Stimulated activated CD8-positive, alpha-beta memory T cell treated with anti-CD3 and anti-CD28 coated beads, Interleukin-2, amount 100 ng/mL, for 1 hour (primary cell): ENCODE measurements at places on chromosomes 13 and 19.

GRCh38 chr13:70630247-70630646, 522.0 kb upstream of the KLHL1 start:
- no peak for DNase-seq

DNA sequence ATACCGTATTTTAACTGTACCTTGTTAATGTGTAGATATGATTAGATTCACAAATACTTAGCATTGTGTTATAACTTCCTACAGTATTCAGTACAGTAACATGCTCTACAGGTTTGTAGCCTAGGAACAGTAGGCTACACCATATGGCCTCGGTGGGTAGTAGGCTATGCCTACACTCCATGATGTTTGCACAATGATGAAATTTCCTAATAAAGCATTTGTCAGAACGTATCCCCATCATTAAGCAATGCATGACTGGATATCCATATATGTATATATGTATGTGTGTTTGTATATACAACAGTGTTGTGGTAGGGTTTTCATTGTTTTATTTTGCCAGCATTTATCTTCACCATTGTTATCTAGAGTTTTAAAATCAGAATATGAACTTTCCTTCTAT, 119.4 kb downstream of the SLC7A1 start:
- DNase-seq, result no peak

DNA sequence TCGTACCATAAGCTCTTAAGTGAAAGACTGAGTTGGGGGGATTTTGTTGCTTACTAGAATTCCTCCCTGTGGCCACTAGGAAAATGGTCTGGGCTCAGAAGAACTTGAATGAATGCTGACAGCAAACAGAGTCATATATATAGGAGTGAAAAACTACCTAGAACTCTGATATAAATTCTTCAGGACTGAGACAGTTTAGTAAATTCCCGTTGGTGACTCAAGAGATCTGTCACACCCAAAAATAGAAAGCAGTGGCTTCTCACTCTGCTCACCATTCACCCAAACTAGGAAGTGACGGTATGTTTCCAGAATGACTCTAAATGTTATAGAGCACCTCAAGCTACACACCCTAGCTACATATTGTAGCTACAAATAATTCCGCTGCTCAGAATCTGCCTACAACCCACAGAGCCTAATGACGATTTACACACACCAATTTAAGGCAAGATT, 116.2 kb downstream of the TBC1D4 start:
- no peak for DNase-seq

- peak; percentile 63 for DNase-seq
These were observed 25.3 kb downstream of the ZNF582 start for GRCh38 chr19:56367829-56368711.

DNA sequence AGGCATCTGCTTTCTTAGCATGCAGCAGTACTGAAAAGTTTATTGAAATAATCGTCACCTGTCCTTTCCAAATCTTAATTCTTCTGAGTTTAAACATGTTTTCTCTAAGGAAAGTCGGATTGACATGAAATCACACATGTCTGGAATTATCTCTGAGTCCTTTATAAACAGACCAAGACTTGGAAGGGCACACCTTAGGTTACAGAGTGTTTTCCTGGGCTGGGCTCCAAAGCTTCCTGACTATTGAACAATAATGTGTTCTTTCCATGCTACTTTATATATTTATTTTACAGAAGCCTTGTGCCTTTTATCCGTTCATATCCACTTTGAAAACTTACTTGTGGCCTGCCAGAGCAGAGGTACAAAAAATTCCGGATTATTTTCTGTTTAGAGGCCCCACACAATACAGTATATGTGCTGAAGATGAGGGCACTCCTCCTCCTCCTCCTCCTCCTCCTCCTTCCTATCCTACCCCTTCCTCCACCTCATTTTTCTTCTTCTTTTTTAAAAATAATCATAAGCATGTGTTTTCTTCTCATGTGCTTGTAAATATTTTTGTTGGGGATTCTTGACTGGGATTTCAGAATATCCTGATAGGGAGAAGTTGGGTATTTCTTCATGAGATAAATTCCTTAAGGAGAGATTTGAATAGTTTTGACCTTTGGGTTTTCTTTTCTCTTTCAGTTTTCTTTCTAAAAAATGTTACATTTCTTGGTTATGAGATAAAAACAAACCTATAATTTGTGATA, 52.3 kb downstream of the LRCH1 start:
- no peak for DNase-seq
